K562 (cell line): ENCODE measurements at places on chromosomes 13 and 19.
A peak's percentile ranks its signal among the peaks of the same experiment; 100 is the strongest.

- no peak for DNase-seq
These were observed 161.3 kb upstream of the GPR12 start for GRCh38 chr13:26921918-26922317.

- DNase-seq: no peak
These were observed 4.2 kb downstream of the FIZ1 start for GRCh38 chr19:55594996-55595545.

DNA sequence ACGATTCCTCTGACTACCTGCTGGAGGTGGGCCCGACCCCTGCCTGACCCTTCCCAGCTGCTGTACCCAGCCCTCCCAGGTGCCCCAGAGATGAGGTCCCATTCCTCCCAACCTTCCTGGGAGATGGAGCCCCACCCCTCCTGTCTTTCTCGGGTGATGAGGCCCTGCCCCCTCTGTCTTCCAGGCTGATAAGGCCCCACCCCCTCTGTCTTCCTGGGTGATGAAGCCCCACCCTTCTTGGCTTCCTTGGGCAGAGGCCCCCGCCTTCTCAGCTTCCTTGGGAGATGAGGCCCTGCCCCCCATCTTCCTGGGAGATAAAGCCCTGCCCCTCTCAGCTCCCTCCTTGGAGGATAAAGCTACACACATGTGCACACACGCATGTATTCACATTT is 47.9 kb downstream of the CERS4 start:
- DNase-seq: peak; percentile 91

GRCh38 chr19:54606891-54607784 is 13.7 kb downstream of the LILRA1 start:
- DNase-seq: no peak

GRCh38 chr13:29136341-29136740 is 316.2 kb downstream of the MTUS2 start:
- no peak for DNase-seq

DNA sequence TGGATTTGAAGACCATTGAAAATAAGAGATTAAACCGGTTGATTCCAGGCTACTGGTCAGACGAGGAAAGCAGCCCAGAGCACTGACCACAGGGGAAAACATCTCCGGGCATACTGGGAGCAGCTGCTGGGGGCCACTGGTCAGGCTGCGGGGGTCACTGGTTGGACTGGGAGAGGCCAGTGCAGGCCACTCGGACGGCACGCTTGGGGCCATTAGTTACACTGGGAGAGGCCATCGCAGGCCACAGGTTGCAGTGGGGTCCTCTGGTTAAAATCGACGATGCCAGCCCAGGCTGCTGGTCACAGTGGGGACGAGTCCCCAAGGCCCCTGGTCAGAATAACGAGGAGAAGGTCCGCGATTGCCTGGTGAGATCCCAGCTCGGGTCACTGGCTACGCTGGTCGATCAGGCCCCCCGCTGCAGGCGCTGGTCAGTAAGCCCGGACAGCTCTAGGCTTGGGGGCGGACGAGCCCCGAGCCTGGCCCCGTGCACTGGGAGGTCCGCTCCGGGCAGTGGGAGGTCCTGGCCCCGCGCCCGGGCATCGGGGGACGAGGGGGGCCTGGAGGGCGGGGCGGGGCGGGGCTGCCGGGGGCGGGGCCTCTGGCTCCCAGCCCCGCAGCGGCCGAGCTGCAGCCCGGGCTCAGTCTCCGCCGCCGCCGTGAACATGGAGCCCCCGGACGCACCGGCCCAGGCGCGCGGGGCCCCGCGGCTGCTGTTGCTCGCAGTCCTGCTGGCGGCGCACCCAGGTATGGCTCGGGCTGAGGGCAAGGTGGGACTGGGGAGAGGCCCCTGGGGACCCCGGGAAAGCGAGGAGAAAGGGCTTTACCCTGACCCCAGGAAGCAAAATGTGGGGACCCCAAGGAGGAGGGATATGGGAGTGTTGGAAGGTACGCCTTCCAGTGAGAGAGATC is at the start of gene BCAM:
TSS of gene BCAM (plus strand) at position 641 of the 909 bp plus-strand sequence. CDS start at position 663, 22 bp downstream.
- peak; percentile 98 for DNase-seq

DNA sequence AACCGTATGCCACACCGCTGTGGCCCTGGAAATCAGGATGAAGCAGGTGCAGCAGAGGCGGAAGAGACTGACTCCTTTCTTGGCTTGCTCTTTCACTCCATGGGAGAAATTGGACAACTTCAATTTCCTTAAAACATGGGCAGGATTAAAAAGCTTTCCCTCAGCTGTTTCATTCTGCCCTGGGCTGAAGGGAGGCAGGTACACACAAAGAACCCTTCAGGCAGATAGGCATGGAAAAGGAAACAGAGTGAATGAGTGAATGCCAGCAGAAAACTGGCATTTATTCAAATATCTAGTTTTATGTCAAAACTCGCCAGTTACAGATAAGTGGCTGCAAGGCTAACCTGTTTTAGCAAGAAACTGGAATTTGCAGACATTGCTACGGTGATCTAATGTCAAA is 71.0 kb upstream of the SLC15A1 start:
- no peak for DNase-seq

DNA sequence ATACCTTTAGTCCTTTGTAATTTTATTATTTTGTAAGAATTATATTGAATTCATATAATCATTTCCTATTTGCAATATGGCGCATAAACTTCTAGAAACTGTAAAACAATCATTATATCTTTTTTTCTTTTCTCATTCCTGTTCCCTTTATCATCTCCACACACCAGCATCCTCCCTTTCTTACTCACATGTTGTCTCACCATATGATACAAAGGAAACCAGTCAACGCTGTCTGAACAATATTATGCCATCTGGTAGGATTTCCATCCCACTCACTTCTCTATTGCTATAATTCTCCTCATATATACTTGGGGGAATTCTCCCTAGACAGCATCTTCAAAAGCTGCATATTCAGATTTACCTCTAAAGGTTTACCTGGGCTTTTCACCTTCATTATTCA is 389.8 kb downstream of the NDFIP2 start:
- no peak for DNase-seq

DNA sequence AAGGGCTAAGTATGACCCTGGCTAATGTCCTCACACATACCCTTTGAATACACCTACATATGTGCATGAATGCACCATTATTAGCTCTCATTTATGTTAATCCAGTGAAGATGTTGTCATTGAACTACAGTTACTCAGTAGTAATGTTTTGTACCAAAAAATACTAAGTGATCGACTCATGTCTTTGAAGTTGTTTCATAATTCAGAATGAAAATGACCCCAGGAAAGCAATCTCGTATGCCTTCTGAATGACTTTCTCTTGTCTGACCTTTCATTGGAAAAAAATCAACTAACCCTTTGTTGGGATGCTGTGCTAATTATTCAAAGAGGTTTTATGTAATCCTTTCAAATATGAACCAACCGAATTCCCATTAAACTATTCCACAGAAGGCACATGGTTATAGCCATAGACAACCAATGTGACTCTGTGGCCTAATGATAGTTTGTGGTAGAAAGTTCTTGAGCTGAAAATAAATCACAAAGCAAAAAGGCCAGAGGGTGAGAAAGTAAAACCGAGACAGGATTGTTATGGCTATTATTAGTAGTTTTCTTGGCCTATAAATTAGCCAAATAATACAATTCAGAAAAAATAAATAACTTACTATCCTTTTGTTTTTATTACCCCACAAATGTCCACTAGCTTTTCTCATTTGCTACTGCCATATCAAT is 86.8 kb upstream of the STARD13 start:
- DNase-seq: no peak

GRCh38 chr13:24605923-24606372 is 74.3 kb upstream of the ATP12A start:
- no peak for DNase-seq

DNA sequence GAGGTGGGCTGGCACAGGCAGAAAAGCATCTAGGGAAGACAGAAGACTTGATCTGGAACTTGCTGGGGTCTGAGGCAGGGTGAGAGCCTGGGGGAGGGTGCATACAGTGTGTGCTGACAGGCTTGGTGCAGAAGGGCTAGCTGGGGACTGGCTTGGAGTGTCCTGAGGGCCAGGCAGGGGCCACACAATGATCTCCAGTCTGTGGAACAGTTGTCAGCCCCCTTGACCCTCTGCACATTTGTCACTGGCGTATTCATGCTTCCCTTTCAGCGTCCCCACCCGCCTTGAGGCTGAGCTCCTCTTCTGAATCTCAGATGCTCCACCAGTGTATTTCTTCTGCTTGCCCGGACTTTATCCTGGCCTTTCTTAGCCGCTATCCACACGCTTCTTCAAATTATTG is 2.8 kb upstream of the MICU2 start:
- DNase-seq: no peak

DNA sequence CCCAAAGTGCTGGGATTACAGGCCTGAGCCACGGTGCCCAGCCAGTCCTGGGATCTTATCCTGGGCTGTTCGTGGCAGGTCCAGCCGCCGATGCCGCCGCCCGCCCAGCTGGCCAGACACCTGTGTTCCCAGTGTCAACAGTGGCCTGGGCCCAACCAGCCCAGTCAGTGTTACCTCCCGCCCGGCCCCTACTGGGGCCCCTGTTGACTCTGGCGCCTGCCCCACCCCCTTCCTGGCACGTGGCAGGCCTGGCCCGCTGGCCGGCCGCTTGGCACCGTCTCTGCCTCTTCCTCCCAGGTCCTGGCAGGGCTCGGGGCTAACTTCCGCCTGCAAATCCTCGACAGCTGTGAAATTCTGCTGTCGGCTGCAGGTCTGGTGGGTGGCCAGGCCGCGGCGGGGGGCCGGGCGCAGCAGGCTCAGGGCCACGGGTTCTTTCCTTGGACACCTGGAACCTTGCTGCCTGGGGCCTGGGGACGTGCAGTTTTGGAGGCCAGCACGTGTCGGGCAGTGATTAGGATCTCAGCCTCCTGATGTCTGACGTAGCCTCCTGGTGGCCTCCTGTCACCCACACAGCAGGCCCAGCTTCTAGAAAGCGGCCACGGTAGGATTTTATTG is 9.1 kb downstream of the ARID3A start:
- no peak for DNase-seq

DNA sequence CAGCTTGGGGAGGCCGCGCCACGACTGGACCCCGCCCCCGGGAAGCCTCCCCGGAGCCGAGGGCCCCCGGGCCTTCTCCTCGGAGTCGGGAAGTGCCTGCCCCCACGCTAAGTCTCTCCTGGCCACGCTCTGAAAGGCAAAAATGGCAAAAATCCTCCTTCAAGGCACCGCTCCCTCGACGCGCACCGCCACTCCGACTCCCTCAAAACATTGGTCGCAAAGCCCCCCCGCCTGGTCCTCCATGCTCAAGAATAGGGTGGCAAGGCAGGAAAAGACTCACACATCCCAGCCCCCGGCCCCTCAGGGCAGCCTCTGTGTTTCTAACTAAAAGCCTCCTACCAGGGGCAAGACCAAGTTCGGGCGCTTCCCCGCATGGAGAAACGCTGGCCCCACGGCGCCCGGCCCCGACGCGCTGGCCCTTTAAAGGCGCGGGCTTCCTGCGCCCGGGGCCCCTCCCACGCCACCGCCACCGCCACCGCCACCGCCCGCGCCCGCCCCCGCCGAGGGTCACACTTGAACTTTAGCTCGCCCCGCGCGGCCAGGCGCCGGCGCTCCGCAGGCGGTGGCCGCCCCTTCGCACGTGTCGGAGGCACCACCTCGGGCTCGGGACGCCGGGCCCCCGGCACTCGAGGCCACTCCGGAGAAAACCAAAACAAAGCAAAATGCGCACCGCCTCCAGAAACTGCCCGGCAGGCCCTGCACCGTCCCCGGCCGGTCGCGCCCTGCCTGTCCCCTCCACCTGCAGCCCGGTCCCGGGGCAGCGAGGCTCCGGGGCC is 1.9 kb downstream of the FOXO1 start:
- peak; percentile 53 for DNase-seq

DNA sequence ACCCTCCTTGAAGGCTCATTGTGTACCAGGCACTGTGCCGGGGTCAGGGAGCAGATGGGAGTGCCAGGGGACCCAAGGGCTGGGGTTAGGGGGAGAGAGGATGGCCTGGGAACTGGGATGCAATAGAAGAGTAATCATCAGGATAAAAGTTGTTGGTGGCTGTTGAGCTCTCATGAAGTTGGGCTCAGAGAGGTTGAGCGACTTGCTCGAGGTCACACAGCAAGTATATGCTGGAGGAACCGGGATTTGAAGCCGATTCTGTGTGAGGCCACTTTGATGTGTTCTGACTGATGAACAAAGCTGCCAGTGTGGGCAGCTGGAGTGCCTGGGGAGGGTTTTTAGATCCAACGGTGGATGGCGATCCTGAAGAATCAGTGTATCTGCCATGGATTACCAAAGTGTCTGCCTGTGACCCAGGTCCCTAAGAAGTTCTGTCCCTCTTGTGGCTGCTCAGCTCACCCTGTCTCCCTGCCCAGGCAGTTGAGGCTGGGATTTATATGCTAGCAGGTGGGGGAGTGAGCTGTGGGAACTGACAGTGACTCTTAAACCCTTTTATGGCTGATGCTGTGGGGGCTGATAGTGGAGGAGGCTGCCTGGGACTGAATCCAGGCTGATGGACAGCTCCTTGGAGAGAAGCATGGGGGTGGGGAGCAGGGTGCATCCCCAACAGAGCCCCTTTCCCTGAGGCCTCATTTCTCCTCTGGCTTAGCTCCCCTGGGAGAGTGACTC is 8.3 kb downstream of the ARHGEF18 start:
- DNase-seq: no peak

GRCh38 chr13:113769881-113770280 is 10.9 kb downstream of the TMEM255B start:
- DNase-seq: no peak

DNA sequence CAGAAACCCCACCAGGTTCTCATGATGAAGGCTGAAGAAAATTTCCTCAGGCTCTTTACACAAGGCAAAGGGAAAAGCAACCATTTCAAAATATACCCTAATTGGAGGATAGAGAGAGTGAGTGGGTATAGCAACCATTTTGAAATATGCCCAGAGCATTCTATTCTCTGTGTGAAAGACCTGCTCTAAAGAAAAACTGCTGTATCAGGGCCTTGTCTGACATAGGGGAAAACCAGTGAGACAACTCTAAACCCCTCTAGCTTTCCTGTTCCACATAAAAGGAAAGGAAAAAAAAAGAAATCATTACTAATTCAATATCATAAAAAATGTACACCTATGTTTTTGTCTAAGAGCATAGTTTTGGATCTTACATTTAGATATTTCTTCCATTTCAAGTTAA is 42.3 kb downstream of the TPTE2 start:
- no peak for DNase-seq

DNA sequence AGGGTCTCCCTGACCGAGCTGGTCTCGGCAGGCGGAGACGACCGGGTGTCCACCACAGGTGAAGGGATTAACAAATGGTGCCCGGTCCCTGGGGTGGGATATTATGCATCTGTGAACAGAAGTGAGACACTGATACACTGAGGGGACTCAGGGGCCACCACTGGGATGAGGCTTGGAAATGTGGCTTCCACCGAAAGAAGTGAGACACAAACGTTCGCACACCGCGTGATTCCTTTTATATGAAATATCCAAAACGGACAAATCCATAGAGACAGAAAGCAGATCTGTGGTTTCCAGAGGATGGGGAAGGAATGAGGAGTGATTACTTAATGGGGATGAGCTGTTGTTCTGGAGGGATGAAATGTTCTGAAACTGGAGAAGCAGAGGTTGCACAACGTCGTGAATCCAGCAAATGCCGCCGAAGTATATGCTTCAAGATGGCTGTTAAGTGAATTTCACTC is 47.5 kb downstream of the C13orf46 start:
- no peak for DNase-seq

- DNase-seq: no peak
These were observed 27.1 kb downstream of the NAXD start for GRCh38 chr13:110642291-110642981.
